MCF 10A (cell line): ENCODE measurements at places on chromosomes 12 and 14. TPM values are rescaled to one million over a fixed set of nuclear protein-coding genes. Genes with fewer than 3 reads are reported as not detected.
A peak's percentile ranks its signal among the peaks of the same experiment; 100 is the strongest.

Gene RERG
- total RNA-seq = 7.6 and 16.5 TPM in 2 replicates

Gene KRT84
- total RNA-seq = not detected in 2 replicates

DNA sequence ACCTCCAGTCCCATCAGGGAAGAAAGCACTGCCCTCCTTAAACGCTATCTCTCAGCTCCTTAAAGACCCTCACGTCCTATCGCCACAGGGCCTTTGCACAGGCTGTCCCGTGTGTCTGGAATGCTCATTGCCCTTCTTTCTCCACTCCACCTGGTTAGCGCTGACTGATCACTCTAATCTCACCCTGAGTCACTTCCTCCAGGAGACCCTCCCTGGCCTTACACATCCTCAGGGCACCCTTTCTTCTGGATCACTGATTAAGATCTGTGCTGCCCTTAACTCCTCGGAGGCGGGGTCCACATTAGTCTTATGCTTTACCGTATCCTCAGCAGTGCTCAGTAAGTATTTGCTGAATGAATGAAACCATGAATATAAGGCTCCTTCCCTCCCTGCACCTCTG, 94.7 kb downstream of the SYNE3 start:
- DNase-seq = no peak

DNA sequence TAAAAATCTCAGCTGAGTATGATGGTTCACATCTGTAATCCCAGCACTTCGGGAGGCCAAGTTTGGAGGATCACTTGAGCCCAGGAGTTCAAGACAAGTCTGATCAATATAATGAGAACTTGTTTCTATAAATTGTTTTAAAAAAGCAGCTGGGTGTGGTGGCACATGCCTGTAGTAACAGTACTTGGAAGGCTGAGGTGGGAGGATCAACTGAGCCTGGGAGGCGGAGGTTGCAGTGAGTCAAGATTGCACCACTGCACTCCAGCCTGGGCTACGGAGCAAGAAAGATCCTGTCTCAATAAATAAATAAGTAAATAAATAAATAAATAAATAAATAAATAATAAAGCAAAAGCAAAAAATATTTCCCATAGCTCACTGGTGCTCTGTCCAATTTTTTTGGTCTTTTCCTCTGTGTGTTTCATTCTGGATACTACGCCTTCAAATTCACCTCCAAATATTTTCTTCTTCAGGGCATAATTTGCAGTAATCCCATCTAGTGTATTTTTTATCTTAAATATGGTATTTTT, 32.7 kb upstream of the SNX6 start:
- DNase-seq = peak; percentile 47

- DNase-seq = peak; percentile 68
Observed at GRCh38 chr12:52209321-52209720, 17.5 kb upstream of the KRT80 start.

DNA sequence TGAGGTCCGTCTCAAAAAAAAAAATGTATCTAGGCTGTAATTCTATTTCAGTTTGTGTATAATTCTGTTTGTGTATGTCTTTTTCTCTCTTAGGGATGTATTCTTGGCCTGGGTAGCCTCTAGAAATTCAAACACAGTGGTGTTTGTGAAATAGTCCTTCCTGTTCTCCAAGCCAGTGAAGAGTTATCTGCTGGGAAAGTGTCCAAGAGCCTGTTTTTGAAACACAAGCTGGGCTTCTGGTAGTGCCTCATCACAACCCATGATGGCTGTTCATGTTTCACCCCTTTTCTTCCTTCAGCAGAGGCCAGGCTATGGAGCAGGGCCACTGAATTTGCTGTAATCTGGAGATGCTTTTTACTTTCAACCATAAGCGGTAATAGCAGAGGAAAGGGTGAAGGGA, 14.7 kb downstream of the METTL3 start:
- DNase-seq = no peak

DNA sequence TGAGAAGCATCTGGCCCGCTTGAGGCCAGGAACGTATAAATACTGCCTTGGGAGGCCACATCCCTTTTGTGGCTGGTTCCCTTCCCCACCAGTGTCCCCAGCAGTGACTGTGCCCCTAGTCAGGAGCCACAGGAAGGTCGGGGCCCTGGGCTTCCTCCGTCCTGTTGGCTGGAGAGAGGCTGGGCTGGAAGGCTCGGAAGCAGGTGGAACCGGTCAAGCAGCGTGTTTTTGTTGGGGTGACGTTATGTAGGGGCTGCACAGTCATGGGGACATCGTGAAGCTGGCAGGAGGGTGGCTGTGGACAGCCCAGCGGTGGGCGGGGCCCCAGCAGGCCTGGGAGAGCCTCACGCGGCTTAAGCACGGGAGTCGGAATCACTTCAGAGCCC, 10.1 kb downstream of the XRCC3 start:
- DNase-seq = no peak
